ENCODE measurements at places on chromosomes 2 and 18.

GRCh38 chr2:1488851-1489250, 75.6 kb downstream of the TPO start:
- no peak for DNase-seq

GRCh38 chr18:12476955-12477354, 69.2 kb downstream of the PRELID3A start:
- DNase-seq = no peak

DNA sequence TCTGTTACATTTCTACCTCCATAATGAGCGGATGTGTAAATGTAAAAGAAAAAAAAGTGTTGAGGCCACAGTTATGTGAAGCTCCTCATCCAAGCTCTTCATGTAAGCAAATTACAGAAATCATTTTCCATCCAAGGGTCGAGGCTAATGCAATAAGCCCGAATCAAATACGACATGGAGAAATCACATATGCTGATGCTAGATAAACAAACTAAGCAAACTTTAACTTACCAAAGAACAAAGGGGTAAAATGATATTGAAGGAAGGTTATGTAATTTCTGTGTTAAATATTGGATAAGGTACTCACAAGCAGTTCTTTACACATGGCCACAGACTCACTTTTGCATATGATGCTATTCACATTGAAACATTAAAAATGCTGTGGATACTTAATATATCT, 310.2 kb upstream of the ID2 start:
- DNase-seq = no peak

GRCh38 chr2:71831193-71831577, 316.5 kb downstream of the CYP26B1 start:
- no peak for DNase-seq

- DNase-seq = no peak
Observed at GRCh38 chr2:42495234-42495581, 1.4 kb upstream of the KCNG3 start.

DNA sequence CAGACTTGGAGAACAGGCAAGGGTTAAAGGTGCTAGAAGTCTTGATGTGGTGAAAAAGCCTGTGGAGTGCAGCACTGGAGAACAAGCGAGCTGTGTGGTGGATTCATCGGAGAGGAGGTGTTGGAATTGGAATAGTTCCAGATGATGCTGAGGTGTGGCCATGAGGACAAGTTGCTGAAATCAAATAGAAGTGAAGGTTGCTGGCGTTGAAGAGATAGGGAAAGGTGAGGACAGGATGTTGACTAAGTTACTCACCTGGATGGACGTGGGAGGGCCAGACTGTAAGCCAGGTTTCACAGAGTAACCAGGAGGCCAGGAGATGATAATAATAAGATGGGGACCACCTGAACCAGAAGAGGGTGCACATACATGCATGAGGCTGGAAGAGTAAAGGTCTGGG, 173.4 kb downstream of the DIS3L2 start:
- DNase-seq = no peak

GRCh38 chr2:119691651-119692245, 12.7 kb downstream of the TMEM177 start:
- DNase-seq = no peak

DNA sequence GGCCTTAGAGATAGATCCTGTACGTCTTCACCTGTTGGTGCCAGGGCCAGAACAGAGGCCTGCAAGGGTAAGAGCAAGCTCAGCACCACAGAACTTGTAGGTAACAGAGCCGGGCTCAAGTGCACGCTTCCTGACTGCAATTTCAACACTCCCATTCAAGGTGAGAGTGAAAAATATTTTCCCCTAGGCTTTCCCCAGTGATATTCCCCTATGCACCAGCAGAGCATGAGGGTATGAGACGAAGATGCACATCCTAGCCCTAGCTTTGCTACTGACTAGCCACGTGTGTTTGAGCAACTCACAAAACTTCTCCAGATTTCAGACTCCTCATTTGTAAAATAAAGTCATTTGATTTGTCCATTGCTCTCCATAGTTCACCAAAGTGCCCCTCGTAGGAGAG, 411.6 kb downstream of the ZNF521 start:
- no peak for DNase-seq

GRCh38 chr2:33042819-33043218, 96.1 kb downstream of the LTBP1 start:
- DNase-seq = no peak

GRCh38 chr2:134253804-134254203, at the start of gene MGAT5:
Gene MGAT5, plus strand, starts transcription at chr2:134254072. Its CDS starts 332 bp downstream, at chr2:134254404.
- DNase-seq = no peak

GRCh38 chr18:74397572-74397971, 59.5 kb downstream of the DIPK1C start:
- no peak for DNase-seq

DNA sequence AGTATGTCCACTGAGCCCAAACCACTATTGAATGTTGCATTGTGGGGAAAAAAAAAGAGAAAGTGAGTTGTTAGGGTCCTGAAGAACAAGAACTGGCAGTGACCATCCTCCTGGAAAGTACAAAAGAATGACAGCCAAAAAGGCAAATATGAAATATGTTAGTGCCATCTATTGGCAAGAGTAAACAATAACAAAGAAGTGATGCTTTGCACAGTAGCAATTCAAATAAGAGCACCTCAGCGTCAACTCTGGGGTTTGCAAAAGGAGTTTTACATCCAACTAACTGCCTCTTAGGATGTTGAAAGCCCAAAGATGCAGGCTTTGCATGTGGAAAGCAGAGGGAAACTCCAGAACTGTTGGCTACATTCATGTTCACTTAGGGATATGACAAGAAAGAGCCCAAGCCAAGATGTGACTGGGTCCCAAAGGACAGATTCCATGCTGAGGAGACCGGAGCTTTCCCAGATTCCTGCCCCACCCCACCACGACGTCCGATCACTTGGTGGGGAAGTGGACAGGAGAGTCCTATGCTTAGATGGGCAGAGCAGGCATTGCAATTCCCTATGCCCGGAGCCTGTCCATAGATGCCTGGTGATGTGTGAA, 15.6 kb downstream of the TRABD2A start:
- DNase-seq = no peak

- no peak for DNase-seq
Observed at GRCh38 chr2:201130524-201131186, 14.7 kb downstream of the CFLAR start.

- DNase-seq = no peak
Observed at GRCh38 chr2:105570757-105571156, 171.9 kb upstream of the FHL2 start.

- no peak for DNase-seq
Observed at GRCh38 chr2:61210332-61210981, 48.5 kb downstream of the C2orf74 start.

Data from cortex of kidney (tissue), 1 donor.